Erythroblast (primary cell): ENCODE measurements at places on chromosomes 12 and 14.
A peak's percentile ranks its signal among the peaks of the same experiment; 100 is the strongest.

GRCh38 chr14:58118097-58118815, 33.8 kb downstream of the ARMH4 start:
- no peak for DNase-seq

DNA sequence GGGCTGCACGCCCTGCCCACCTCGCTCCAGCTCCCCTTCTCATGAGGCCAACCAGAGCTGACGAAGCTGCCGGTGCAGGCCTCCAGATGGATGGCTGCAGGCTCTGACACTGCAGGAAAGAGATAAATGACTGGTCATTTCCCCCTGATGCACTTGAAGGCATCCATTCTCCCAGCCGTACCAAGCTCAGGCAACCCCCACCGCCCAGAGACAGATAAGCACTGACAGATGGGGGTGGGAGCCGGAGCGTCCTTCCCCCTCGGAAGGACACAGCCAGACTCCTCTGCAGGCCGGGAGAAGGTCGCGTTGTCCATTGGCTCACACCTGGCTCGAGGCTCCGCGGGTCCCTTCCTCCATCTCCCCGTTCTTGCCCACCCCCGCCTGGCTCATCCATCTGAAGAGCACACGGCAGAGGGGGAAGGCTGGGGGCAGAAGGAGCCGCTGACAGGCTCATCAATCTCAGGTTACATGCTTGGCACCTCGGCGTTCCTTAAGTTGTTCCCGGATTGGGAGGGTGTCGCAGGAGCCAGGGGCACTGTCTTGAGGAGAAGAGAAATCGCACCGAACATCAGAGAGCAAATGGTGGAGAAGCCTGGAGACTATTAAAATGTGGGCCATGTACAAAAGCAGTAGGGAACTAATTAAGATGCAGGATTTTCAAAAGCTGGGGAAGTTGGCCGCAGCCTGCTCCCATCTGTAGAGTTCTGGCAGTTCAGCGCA, 151.6 kb downstream of the DPF3 start:
- peak; percentile 92 for DNase-seq

DNA sequence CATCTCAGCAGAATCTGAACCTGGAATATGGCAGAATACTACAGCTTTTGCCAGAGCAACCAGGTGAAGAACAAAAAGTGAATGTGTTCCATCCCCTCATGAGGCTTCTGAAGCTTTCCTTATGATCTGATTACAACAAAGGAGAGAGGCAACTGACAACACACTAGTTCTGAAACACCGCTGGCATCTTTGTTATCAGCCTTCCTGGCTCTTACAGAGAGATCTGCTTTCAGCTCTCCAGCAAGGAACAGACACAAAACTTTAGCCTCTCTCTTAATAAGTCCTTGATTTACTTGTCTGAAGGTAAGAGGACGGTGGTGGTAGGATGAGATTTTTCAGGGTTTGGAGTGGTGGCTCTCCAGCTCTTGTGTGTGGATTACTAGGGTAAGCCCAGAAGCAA, 227.0 kb downstream of the PPM1H start:
- DNase-seq = no peak

GRCh38 chr12:123109319-123109772, 41.5 kb downstream of the PITPNM2 start:
- DNase-seq = no peak

DNA sequence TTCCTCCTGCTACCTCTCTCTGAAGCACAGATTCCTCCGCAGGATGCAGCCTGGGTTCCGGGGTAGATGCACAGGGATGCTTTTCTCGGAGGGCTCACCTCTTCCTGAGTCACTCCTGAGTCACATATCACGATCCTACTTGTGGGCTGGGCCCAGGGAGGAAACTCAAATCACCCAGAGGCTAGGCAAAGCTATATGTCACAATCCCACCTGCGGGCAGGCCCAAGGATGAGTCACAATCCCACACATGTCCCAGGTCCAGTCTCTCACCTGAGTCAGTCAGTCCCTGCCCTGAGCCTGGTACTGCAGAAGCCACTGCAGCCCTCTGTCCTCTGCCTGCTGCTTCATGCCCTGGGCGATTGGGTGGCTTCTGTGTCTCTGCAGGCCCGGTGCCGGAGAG, 149.0 kb upstream of the GSC start:
- no peak for DNase-seq

DNA sequence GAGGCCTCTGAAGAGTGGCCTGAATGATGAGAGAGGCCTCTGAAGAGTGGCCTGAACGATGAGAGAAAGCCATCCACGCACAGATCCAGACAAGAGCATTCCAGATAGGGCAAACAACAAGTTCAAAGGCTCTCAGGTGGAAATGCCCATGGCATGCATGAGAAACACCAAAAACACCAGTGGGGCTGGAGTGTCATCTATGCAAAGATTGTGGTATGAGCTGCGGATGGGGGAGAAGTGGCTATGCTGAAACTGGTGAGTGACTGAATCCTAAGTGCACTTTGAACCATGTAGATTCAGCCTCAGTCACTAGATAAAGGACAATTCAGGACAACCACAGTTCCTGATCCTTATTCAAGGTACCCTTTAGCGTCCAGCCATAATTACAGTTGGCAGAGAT, 79.4 kb upstream of the GZMB start:
- no peak for DNase-seq

- no peak for DNase-seq
Observed at GRCh38 chr14:28671425-28671824, 95.2 kb upstream of the FOXG1 start.

GRCh38 chr14:24297190-24297964, 2.2 kb downstream of the DHRS1 start:
- DNase-seq = peak; percentile 45

GRCh38 chr14:76289276-76289675, 86.7 kb upstream of the ESRRB start:
- DNase-seq = no peak

GRCh38 chr14:21015312-21015711, 9.5 kb downstream of the NDRG2 start:
- DNase-seq = no peak
